Kidney glomerular epithelial cell (primary cell): ENCODE measurements at places on chromosomes 16 and 17.
A peak's percentile ranks its signal among the peaks of the same experiment; 100 is the strongest.

- no peak for DNase-seq
Measured at GRCh38 chr17:73463821-73464220, 152.0 kb upstream of the CDC42EP4 start.

- DNase-seq, result no peak
Measured at GRCh38 chr16:59759296-59759695, 1025.2 kb upstream of the GOT2 start.

- peak; percentile 53 for DNase-seq
Measured at GRCh38 chr16:56747486-56748045, 17.6 kb downstream of the NUP93 start.

DNA sequence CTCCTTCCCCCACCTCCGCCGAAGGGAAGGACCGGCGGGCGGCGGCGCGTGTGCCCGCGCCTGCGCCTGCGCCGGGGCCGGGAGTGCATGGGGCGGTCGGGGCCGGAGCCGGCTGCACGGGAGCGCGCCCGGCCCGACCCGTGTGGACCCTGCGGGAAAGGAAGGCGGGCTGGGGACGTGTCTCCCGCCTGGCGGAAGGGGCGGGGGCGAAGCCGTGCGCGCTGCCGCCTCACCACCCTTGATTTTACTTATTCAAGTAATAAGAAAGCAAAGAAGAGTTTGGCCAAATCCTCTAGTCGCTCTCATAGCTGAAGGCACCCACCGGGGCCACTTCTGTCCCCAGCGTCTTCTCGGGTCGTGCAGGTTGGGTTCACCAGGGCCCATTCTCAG is 596 bp upstream of the PFN1 start:
- DNase-seq, result peak; percentile 91

DNA sequence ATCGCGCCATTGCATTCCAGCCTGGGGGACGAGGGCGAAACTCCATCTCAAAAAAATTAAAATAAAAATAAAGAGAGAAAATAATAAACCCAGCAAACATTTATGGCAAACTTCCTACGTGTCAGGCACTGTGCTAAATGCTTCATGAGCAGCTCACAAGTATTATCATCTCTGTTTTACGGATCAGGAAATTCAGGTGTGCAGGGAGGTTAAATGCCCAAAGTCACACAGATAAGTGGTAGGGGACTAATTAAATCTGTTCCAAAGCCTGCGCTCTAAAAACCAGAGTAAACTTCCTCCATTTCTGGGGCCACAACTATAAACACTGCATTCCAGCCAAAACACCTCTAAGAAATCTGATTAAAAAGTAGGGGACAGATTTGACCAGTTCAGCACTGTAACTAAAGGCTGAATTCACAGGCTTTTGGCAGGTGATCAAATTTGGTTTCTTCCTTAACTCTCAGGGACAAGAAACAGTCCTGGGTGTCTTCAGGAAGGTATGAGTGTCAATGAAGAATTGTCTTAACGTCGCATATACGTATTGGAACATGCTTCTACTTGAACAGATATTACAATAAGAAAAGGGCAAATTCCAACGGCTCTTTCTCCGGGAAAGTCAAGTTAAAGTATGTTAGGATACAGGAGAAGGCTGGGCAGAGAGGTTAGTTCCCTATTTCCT is 996 bp downstream of the STRADA start:
- no peak for DNase-seq

GRCh38 chr16:67534431-67534830 is 5.8 kb downstream of the RIPOR1 start:
- DNase-seq, result no peak

GRCh38 chr16:76081967-76082366 is 195.2 kb upstream of the CNTNAP4 start:
- DNase-seq, result no peak

- no peak for DNase-seq
Measured at GRCh38 chr17:78900816-78901215, 2.2 kb downstream of the CEP295NL start.

DNA sequence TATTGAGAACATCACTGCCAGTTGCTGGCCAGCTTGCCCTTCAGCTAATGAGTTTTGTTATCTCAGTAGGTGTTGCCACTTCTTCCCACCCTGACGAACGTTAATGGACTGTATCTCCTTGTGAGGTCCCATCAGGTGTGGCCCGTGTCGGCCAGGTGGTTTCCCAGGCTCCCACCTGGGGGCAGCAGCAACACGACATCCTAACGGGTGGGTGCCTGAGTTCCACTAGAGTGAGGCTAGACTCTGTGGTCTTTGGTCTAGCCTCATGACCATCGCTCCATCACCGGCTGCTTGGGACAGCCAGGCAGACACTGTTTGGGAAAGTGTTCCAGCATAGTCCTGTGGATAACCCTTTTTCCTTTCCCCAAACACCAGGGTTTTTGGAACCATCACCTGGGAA is 45.6 kb upstream of the LCMT1 start:
- no peak for DNase-seq

DNA sequence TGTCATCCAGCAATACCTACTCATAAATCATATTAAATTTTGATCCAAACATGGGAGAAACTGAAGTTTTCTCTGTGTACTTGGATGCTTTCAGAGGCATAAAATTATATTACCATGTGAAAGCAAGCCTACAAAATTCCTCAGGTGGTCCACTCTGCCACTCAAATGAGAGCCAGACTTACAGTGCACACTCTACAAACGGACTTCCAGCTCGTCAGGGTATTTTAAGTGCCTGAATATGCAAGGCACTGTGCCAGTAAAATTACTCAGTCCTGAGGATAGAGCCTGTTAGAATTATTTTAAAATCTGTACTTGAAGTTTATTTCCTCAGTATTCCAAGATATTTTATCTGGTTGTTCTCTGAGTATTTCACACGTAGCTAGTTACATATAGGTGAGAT is 54.5 kb downstream of the TENT4B start:
- no peak for DNase-seq

GRCh38 chr16:882256-882655 is 81.7 kb upstream of the GNG13 start:
- DNase-seq, result no peak

GRCh38 chr17:67993998-67994361 is 2.3 kb downstream of the C17orf58 start:
- DNase-seq, result no peak

DNA sequence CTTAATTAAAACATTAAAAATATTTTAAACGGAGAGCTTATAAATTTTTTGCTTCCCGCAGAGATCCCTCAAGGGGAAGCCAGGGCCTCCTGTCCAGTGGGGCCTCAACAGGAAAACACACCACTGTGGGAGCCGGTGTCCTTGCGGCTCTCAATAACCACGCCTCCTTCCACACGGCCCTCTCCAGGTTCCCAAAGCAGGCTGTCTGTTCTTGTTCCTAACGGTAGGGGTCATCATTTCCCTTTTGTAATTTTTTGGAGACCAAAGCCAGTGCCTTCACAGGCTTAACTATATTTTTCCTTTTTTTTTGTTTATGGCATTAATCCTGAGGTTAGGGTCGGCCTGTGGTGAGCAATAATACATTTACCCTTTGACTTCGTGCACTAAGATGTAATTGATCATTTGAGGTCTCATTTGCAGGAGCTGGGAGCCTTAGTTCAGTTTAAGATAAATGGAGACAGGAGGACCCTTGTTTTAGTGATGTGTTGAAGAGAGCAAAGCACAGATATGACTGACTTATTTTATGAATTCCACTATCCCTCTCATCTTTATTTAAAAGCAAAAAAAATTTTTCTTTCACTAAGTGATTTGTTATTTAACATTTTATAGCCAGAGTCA is 77.5 kb upstream of the N4BP1 start:
- DNase-seq, result peak; percentile 71

GRCh38 chr17:80095038-80095843 is 6.1 kb upstream of the GAA start:
- no peak for DNase-seq

GRCh38 chr17:10276436-10276835 is 78.0 kb upstream of the GAS7 start:
- DNase-seq, result no peak

DNA sequence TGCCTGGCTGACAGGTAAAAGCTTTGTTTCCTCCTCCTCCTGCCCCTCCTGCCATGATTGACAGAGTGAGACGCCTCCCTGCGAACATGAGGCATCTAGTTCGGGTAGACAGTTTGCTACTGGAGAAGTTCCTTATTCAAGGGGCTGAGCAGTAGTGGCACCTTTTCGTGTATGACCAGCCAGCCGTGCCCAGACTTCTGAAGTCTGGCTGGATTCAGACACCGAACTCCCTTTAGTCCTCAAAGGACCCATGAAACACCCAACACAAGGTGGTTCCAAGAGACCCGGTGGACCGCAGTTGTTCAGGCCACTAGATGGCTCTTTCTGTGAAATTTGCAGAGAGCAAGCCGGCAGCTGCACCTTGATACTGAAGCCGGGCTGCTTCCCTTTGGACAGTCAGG is 192.8 kb downstream of the XYLT1 start:
- DNase-seq, result no peak

GRCh38 chr17:6684881-6685767 is 28.0 kb downstream of the SLC13A5 start:
- no peak for DNase-seq

GRCh38 chr17:28228986-28229729 is 89.8 kb upstream of the TMEM97 start:
- no peak for DNase-seq

DNA sequence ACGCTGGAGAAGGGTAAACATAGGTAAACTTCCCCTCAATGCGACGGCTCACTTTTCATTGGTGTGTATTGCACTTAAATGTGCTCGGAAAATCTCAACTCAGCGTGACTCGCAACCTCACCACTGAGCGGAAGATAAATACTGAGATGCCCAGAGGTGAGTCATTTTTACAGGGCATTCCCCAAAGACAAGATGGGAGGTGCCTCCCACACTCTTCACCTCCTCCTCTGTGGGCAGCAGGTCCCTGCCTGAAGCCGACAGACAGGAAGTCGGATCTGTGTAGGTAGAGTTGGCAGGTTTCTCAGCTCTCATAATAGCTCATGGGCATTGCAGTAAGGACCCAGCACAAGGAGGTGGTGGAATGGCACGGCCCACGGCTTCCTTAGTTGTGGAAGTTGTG is 274.6 kb upstream of the HSBP1 start:
- peak; percentile 83 for DNase-seq

GRCh38 chr16:79089735-79090284 is 510.7 kb downstream of the MAF start:
- DNase-seq, result no peak

- DNase-seq, result no peak
Measured at GRCh38 chr16:16116841-16117240, 106.5 kb downstream of the ABCC6 start.

GRCh38 chr16:10556236-10556635 is 24.2 kb downstream of the EMP2 start:
- no peak for DNase-seq

- no peak for DNase-seq
Measured at GRCh38 chr17:66175892-66176291, 16.0 kb downstream of the CEP112 start.

- DNase-seq, result no peak
Measured at GRCh38 chr16:67150047-67150832, 558 bp downstream of the B3GNT9 start.

GRCh38 chr17:80261159-80261894 is 675 bp downstream of the RNF213 start:
- no peak for DNase-seq

GRCh38 chr17:45784741-45785479 is 790 bp downstream of the CRHR1 start:
- no peak for DNase-seq

- DNase-seq, result no peak
Measured at GRCh38 chr16:64712026-64712425, 409.8 kb downstream of the CDH11 start.

DNA sequence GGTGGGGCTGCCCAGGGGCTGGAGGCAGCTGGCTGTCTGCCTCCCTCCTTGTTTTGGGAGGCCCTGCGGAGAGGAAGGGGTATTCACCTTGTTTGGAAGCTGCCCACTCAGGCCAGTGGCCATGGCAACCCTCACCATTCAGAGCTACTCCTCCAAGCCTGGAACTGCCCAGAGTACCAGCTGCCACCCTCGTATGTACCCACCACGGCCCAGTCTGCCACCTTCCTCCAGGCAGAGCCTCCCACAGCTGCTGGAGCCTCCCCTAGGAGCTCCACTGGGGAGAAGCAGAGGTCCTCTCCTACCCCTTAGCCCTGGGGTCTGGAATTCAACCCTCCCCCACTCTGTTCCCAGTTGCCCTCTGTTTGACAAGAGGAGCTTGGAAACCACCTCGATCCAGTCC is 90.7 kb downstream of the AXIN2 start:
- no peak for DNase-seq

- peak; percentile 81 for DNase-seq
Measured at GRCh38 chr17:28204751-28205150, 114.2 kb upstream of the TMEM97 start.

GRCh38 chr16:80997139-80997798 is 9.4 kb downstream of the CMC2 start:
- peak; percentile 74 for DNase-seq

DNA sequence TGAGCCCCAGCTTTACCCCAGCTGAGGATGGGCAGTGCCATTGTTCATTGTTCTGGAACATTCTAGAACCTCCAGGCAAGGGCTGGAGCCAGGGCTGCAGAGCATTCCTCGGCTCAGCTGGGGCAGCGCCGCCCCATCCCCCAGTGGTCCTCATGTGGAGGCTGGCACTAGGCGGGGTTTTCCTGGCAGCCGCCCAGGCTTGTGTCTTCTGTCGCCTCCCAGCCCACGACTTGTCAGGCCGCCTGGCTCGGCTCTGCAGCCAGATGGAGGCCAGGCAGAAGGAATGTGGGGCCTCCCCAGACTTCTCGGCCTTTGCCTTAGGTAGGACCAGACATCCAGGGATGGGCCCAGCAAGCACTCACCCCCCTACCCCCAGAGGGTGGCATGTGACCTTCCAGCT is at the start of gene TMEM95:
Gene TMEM95 (plus strand): TSS at position 104 of the 400 bp plus-strand sequence. CDS start 49 bp downstream, at position 153.
- no peak for DNase-seq

GRCh38 chr17:13520899-13521572 is 80.7 kb downstream of the HS3ST3A1 start:
- no peak for DNase-seq

GRCh38 chr17:8744086-8744785 is 400 bp downstream of the CCDC42 start:
- no peak for DNase-seq

DNA sequence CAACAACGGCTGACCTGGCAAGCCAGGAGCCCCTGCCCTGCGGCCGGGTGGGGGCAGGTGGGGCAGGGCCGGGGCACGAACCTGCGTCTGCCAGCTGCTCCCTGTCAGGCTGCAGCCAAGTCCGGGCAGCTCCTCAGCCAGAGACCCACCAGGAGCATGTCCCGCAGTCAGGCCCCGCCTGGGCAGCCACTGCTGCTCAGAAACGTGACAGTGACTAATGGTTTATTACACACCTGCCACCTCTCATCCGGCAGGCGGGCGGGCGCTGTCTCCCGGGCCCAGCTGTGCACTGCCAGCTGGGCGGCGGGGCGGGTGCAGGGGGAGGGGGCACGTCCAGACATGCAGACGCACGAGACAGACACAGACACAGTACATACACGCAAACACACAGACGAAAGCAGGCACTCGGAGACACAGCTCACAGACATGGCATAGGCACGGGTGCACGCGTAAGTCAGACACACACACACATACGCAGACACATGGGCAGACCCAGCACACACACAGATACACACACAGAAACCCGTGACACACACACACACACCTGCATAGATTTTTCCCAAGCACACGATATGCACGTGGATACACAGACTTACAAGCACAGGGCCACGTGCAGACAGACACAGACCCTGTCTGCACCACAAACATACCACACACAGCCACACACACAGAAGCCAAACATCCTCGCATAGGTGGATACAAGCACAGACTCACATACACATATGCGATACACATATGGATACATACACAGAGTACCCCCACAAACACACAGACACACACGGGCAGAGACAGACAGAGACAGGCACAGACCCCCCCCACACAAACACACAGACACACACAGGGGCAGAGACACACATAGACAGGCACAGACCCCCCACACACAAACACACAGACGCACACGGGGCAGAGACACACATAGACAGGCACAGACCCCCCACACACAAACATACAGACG is 248.3 kb upstream of the CIBAR2 start:
- no peak for DNase-seq
